ENCODE measurements at places on chromosomes 12 and 14.

DNA sequence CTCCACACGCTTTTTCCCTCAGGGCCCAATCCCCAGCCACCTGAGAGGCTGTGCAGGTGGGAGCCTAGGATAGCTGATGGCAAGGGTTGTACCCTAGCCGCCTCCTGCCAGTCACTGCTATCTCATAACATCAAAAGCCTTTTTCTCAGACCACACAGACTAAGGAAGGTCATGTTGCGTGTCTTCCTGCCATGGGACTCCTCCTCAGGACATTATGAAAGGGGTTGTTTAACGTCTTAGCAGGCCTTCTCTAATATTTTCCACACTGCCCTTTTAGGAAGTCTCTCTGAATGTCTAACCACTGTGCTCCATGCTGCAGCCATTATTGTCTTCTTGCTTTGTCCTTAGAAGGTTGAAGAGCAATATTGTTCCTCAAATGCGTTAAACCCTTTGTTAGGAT lies 7.6 kb upstream of the SMUG1 start:
- DNase-seq: no peak

DNA sequence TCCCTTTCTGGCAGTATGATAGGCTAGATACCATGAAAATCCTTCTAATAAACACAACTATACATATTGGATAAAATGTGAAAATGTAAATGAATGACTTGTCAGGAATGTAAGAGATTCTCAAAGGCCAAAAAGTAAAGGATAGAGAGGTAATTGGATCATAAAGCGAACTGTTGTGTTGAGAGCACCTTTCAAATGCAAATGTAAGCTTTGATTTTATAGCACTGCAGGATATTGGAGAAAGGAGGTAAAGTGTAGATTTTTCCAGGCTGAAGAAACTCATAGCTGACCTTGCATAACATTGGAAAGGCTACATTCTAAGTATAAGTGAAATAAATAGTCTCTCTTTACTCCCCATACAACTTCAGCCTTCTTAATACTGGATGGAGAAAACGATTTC lies 54.0 kb downstream of the PTPRB start:
- no peak for DNase-seq

- no peak for DNase-seq
Measured at GRCh38 chr12:3127832-3128231, 50.7 kb downstream of the TSPAN9 start.

DNA sequence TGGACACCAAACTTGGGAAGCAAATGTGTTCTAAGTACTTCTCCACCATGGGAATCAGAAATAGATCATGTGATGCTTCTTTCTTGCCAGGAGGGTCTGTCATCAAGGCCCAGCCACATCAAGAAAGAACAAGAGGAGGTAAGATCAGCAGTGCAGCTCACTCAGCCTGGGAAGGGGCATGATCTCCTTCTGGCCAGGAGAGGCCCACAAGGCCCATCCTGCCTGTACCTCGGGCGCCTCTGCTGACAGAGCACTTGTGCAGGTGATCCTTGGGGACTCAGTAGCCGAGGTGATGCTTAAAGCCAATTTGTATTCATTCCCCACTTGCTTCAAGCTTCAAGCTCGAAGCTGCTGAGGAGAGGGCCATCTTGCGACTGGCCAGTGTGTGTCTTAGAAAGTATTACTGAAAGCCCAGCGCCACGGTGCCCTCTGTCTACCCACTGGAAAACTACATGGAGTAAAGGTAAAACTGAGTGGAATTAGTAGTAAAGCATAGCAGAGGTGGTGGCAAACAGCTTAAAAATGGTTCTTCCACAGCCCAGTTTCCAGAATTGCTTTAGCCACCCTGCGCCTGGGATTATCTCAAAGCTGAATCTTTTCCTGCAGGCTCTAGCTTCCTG lies 26.2 kb downstream of the RTRAF start:
- no peak for DNase-seq

- no peak for DNase-seq
Measured at GRCh38 chr12:85949253-85949652, 75.2 kb downstream of the NTS start.

GRCh38 chr12:29741342-29742241 lies 42.1 kb downstream of the TMTC1 start:
- DNase-seq: no peak

- no peak for DNase-seq
Measured at GRCh38 chr12:65948320-65949008, 124.2 kb downstream of the HMGA2 start.

DNA sequence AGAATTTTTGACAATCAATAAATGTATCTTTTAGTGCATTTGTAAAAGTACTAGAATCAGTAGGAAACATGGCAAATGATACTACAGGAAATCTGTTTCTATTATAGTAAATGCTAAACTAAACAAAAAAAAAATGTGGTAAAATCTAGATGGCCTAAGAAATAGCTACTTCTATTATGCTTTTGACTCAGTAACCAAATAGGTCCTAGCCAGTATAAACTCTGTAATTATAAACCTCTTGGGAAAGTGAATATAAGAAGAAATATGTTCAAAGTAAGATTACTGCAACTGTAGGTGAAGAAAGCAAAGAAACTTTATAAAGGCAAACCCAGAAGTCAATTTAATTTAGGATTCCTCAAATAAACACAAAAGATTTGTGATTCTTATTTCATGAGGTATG lies 581.2 kb downstream of the LRFN5 start:
- no peak for DNase-seq

GRCh38 chr12:70719672-70720420 lies 82.6 kb upstream of the PTPRB start:
- no peak for DNase-seq

GRCh38 chr14:68519671-68520187 lies 273.1 kb downstream of the ZFP36L1 start:
- no peak for DNase-seq

GRCh38 chr12:73053893-73054292 lies 781.7 kb downstream of the TRHDE start:
- DNase-seq: no peak

GRCh38 chr12:103841690-103842584 lies 903 bp upstream of the NT5DC3 start:
- peak; percentile 26 for DNase-seq

DNA sequence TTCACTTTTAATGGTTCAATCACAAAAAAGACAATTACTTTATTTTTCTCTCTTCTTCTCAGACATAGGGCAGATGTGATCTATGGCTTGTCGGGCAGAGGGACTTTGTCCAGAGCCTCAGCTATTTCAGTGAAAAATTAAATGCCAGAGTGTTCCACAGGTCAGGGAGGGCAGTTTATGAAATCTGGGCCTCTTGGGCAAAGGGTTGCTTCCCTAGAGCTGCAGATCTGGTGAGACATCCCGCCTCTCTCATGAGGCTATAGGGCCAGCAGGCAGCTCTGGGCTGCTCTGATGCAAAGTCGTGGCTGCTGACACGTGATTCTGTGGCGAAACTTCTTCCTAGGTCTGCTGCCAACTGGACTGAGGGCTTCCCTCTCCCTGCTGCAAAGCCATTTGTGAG lies 6.0 kb downstream of the CLMN start:
- DNase-seq: no peak

GRCh38 chr14:32443890-32444661 lies 115.0 kb downstream of the AKAP6 start:
- no peak for DNase-seq

GRCh38 chr14:31127690-31128089 lies 79.9 kb downstream of the HECTD1 start:
- DNase-seq: peak; percentile 53

GRCh38 chr12:117067016-117067415 lies 32.2 kb downstream of the TESC start:
- DNase-seq: no peak

- no peak for DNase-seq
Measured at GRCh38 chr12:52872644-52873389, 24.0 kb upstream of the KRT78 start.

GRCh38 chr14:54438703-54439102 lies 2.5 kb downstream of the CNIH1 start:
- no peak for DNase-seq

DNA sequence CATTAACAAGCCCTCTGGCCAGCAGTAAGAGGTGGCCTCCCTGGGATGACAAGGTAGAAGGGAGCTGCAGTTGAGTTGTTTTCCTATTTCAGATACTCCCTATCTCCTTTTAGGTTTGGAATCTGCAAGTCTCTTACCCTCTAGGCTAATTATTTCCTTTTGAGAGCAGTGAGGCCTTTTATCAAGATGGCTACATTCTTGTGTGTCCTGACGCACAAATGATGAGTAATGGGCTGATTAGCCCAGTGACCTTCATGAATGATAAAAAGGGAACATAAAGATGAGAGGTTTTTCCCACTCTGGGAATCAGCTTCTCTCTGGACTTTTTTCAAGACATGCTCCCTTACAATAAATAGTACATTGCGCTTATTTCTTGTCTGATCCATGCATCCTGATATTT lies 22.9 kb downstream of the DYRK2 start:
- DNase-seq: no peak

DNA sequence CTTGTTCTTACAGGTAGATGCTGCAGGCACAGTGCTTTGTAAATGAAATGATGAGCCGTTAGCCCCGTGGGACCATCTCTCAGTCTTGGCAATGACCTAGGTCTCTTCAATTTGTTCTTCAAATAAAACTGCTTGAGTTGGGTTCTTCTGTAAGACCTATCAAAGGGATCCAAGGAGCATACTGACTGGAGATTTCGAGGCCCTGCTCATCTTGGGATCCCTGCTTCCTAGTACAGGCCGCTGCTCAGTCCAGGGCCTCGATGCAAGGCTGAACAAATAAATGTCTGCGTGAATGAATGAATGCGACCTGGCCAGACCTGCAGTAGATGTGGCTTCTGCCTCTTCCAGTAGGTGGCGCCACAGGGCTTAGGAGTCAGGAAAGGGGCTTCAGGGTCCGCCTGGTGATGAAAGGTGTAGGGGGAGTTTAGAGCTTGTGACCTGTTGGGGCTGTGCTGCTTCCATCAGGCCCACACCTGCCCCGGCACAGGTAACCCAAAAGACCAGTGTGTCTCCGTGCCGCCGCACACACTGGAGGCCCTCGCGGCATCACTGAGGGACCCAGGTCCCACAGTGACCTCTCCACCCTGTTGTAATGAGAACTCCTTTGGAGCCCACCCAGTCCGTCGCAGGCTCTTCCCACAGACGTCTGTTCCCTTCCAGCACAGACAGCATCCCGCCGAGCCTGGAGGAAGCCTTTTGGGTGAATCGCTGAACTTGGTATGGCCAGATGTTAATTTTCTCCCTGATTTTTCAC lies 4.4 kb downstream of the CACNA1C start:
- peak; percentile 27 for DNase-seq

- no peak for DNase-seq
Measured at GRCh38 chr12:20808521-20808920, 2.0 kb upstream of the SLCO1B3 start.

DNA sequence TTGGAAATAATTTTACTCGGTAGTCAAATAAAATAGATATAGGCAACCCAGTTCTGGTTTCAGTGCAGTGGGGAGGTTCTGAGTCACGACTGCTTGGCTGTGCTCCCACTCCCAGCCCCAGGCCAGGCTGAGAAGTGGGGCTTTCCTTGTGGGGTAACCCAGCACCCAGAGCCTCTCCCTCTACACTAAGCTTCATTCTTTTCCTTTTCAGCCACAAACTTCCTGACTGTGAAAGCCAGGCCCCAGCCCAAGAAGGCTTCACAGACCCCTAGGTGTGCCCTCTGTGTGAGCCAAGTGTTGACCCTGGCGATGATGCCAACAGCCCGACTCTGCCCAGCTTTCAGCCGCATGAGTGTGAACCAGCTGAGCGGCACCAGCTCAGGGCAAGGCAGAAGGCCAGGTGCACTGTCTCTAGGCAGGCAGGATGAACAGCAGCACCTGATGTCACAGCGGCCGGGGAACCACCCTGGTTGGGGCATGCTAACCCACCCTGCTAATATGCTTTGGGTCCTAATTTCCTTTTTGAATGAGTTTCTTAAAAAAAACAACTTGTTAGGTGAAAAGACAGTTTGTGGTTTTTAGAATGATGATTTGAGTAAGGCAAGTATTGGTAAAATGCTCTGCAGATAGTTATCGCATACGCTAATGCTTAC lies 42.2 kb upstream of the ATP23 start:
- peak; percentile 68 for DNase-seq

GRCh38 chr12:108835860-108836634 lies 21.3 kb downstream of the SSH1 start:
- DNase-seq: no peak

GRCh38 chr14:91004987-91005386 lies 55.5 kb downstream of the RPS6KA5 start:
- no peak for DNase-seq

DNA sequence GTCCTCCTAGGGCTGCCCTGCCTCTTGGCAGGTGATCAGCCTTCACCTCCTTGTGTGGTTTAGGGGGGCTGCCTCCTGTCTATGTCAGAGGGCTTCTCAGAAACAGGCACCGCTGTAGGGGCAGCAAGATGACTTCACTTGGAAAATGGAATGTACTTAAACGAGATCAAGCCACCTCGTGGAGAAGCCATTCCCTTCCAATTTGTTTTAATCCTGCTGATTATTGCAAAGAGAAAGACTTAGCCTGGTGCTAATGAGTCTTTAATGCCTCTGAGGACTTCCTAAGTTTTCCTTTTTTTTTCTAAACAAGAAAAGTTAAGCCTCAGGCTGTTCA lies 62.3 kb upstream of the RFLNA start:
- no peak for DNase-seq

DNA sequence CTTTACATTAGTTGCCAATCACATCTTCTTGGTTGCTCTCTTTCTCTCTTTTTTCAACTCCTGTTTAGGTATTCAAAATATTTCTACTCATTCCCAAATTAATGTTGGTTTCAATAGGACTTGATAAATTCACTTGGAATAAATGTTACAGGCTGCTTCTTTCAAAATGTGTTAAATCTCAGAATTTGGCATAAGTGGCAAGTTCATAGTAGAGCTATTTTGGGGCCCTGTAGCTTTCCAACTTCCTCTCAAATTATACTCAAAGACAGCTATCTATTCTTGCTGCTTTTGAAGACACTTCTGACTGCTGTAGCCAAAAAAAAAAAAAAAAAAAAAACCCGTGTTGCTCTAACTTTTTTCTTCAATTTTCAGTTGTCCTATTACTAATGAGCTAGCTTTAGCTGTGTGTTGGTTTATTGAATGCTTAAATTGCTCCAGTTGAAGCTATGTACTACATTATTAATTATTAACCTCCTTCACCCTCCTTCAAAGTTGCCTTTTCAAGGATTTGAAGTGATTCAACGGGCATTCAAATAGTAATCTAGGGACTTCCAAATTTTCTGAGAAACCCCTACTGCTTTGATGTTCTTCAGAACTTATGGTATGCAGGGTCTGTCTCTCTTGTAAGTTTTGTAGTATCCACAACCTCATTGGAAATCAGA lies 554.6 kb upstream of the FLRT2 start:
- no peak for DNase-seq

- peak; percentile 40 for DNase-seq
Measured at GRCh38 chr12:116194935-116195431, 82.5 kb downstream of the MED13L start.

GRCh38 chr12:89350260-89350629 lies 2.1 kb downstream of the DUSP6 start:
- DNase-seq: no peak

GRCh38 chr14:31969699-31970240 lies 107.3 kb upstream of the ARHGAP5 start:
- no peak for DNase-seq

DNA sequence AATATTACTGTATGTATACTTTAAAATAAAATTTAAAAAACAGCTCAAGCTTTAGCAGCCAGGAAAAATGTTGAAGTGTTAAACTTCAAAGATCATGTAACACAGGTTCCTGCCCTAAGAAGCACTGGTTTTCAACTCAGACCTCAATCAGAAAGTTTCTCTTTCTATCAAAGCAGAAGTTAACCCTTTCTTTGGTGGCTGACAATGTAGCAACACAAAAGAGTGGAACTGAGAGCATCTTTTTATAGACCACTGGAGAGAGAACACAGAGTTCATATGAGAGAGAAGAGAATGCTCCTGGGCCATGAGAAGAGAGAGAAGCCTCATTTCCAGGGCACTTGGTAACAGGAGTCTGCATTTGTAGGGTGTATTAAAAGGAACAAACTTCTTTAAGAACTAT lies 42.2 kb upstream of the KTN1 start:
- DNase-seq: no peak
